ENCODE measurements at places on chromosomes 6 and 20.

DNA sequence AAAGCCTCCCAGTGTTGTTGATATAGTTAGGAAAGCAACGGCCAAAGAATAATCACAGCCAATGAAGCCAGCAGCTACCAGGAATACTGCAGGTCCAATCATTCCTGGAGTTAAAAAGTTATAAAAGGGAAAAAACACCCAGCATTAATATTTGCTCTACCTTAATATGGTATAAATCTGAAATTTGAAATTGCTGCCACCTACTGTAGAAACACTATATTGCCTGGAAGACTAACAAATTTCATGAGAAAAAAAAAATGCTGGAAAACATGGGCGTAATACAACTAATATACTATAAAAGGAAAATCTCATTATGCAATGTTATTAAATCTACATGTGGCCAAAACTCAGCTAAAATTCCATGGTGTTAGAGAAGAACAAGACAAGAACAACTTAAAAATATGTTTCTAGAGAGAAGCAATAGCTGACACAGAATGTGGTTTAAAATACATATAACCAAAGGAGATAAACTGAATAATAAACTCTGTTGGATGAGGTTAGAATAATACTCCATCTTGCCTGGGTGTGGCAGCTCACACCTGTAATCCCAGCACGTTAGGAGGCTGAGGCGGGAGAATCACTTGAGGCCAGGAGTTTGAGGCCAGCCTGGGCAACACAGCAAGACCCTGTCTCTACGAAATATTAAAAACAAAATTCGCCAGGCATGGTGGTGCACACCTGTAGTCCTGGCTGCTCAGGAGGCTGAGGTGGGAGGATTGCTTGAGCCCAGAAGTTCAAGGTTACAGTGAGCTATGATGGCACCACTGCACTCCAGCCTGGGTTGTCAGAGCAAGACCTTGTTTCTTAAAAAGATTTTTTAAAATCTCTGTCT is 43.1 kb downstream of the SLC17A5 start:
- no peak for DNase-seq

- DNase-seq = no peak
Observed at GRCh38 chr20:61445138-61445537, 193.1 kb downstream of the CDH4 start.

DNA sequence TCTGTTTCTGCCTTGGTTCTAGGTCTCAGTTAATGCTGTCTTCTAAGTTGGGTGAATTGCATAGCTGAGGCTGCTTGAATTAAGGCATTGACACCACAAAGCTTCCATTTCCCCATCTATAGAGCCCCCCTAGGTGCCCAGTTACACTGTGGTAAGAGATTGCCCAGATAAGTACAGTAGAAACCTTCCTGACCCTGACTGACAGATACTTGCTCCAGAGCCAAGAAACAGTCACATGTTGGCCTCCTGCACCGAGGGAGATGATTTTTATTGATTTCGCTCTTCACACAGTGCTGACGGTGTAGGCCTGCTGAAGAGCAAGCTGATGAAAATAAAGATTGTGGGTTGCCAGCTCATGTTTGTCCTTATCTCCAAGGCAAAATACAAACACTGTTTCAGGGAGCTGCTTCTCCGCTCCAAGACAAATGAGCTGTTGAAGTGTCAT is 67.9 kb downstream of the TRMT11 start:
- DNase-seq = no peak

- no peak for DNase-seq
Observed at GRCh38 chr6:93787841-93788240, 368.5 kb upstream of the EPHA7 start.

- no peak for DNase-seq
Observed at GRCh38 chr20:31838646-31839292, 6.6 kb downstream of the FOXS1 start.

- DNase-seq = no peak
Observed at GRCh38 chr6:28710466-28711191, 184.9 kb downstream of the GPX5 start.

GRCh38 chr6:53961679-53962370 is 149.4 kb upstream of the MLIP start:
- DNase-seq = no peak

- peak; percentile 50 for DNase-seq
Observed at GRCh38 chr6:170057961-170058877, 232.7 kb downstream of the DLL1 start.

DNA sequence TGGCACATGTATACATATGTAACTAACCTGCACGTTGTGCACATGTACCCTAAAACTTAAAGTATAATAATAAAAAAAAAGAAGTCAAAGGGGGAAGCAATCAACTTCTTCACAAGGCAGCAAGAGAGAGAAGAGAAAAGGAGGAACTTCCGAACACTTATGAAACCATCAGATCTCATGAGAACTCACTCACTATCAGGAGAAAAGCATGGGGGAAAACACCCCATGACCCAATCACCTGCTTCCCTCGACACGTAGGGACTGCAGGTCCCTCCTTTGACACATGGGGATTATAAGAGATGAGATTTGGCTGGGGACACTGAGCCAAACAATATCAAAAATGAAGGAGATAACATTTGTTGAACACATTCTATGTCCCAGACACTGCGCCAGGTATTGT is 94.8 kb upstream of the PHACTR1 start:
- DNase-seq = no peak

DNA sequence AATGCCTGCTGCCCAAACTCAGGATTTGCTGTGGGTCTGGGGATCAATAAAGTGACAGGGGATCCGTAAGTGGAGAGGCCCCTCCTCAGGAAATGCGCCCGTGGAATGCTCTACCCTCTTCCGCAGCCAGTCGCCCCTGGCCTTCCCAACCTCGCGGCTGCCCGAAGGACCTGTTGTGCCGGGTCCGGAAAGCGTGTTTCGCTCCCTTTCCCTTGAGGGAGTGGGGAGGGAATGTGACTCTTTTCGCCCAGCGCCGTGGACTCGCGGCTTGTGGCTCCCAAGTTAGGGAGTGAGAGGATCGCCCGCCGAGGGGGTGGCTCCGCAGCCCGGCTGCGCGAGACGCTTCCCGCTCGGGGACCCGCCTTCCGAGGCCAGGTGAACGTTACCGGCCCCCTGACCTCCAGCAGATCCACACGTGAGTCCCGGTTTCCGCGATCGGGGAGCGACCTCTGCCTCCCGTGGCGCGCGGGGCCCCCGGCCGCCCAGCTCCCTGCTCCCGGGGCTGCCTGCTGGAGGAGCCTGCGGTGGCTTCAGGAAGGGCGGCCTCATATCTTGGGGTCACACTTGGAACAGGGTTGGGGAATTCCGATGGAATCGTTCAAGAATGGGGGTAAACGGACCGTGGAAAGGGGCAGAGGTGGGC is 666 bp downstream of the TPD52L1 start:
- peak; percentile 63 for DNase-seq

DNA sequence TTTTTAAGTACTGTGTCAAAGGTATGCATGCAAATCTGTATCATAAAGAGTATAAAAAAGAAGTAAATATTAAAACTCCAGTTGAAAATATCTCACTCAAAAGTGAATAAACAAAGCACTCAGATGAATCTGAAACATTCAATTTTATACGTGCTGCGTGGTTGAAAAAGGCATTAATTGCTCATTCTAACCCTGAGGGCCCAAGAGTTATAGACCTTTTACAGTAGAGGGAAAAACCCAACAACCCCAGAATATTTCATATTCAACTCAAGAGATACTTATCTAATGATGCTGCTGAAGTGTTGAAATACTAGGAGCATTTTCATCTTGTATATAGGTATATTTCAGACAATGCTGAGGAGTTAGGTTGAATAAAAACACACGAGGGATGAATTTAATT is 862.8 kb upstream of the CITED2 start:
- DNase-seq = no peak

GRCh38 chr6:46159229-46159628 is 11.6 kb downstream of the ENPP5 start:
- DNase-seq = no peak

GRCh38 chr20:32945710-32946221 is 58.5 kb downstream of the SUN5 start:
- no peak for DNase-seq

DNA sequence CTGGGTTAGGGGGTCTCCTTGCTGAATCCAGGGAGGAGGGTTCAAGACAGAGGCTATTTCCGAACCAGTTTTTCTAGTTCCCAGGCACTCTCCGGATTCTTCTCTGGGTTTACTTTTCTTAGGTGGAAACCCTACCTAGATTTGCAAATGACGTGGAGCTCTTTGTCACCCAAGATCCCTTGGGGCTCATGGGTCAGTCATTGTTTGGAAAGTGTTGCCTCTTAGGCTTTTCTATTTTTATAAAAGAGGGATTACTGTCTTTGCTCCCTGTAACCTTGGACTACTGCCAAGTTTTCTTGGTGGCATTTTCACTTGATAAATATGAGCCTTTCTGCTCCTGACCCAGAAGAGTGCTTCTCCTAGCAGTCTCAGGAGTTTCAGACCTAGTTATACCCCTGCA is 33.6 kb downstream of the FAM209B start:
- no peak for DNase-seq

- no peak for DNase-seq
Observed at GRCh38 chr6:127205036-127205435, 61.6 kb upstream of the RNF146 start.

GRCh38 chr6:151445482-151445881 is 6.4 kb downstream of the RMND1 start:
- DNase-seq = no peak

DNA sequence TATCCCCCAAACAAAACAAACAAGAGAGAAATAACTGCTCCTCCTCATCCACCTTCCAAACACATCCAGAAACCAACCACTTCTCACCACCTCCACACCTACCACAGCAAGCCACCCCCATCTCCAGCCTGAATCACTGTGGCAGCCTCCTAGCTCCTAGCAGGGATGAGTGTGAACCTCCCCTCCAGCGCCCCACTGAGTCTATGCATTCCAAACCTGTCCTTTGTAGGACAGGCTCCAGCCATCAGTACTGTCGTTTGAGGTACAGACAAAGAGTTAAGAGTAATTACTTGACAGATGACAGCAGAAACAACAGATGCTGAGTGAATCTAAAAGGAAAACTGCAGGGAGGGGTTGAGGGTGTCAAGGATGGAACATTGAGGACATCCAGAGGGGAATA is 2.4 kb downstream of the METTL24 start:
- DNase-seq = no peak

DNA sequence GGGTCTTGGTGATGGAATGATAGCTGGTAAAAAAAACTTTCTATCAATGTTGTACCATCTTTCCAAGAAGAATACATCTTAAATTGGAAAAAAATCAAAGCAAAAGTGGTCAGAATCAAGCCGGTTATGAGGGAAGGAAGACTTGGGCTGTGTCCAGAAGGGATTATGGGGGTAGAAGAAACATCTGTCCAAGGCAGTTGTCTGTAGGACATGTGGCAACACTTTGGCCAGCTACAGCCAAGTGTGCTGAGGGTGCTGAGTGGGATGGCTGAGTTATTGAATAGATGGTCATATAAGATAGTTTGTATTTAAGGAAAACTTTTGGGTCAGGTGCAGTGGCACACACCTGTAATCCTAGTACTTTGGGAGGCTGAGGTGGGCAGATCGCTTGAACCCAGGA is 38.4 kb downstream of the INSM1 start:
- no peak for DNase-seq

GRCh38 chr20:54158856-54159418 is 14.8 kb downstream of the CYP24A1 start:
- DNase-seq = no peak

DNA sequence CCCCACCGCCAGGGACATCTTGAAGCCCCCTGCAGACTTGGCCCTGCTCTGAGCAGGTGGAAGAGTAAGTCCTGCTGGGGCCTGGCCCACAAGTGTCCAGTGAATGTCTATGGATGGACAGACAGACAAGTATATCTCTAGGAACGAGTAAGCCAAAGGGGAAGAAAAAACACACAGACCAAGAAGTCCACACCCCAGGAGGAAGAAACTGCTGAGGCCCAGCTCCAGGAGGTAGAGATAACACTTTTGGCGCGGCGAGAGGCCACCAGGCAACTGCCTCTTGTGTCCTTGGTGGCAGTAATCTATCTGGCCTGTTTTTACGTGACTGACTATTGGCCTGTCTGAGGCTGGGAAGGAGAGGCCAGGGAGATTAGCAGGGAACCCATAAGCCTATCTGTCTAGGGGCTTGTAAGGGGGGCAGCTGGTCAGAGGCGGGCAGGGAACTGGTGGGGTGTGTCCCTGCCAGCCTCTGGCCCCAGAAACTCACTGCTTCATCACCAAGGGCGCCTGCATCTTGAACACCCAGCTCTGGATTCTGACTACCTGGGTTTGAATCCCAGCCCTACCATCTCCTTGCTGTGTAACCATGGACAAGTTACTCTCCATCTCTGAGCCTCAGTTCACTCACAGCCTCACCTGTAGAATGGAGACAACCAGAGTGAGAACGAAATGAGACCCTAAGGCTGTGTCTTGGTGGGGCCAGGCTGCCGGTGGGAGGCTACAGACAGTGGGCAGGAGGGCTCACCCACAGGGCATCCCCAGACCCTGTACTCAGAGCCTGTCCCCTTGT is 31.3 kb downstream of the C20orf203 start:
- no peak for DNase-seq

GRCh38 chr6:12233693-12234571 is 56.2 kb upstream of the EDN1 start:
- DNase-seq = peak; percentile 63

DNA sequence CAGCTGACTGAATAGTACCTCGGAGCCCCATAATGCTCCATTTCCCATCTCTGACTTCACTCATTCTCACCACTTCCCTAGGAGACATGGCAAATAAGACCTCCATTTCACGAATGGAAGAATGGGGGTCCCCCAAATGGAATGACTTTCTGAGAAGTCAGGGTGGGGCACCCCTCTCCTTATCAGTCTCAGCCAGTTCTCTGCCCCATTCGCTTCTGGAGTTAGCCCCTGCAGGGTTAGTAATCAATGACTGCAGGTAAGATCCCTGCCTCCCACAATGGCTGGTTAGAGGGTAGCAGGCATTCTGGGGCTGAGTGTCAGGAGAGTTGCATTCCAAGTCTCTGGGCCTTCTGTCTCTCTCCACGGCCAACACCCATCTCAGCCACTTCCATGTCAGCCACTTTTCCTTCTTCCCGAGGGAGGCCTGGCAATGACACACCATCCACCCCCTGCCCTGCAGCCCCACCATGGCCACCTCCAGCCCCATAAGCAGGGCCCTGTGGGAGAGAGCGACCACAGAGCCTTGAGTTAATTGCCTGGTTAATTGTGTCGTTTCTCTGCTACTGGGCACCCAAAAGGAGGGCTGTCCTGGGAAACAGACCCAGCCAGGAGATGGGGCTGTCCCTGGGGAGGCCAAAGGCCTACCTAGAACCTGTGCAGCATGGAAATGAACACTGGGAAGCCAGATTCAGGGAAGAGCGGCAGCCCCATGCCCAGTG is 13.4 kb downstream of the CCDC167 start:
- peak; percentile 43 for DNase-seq

DNA sequence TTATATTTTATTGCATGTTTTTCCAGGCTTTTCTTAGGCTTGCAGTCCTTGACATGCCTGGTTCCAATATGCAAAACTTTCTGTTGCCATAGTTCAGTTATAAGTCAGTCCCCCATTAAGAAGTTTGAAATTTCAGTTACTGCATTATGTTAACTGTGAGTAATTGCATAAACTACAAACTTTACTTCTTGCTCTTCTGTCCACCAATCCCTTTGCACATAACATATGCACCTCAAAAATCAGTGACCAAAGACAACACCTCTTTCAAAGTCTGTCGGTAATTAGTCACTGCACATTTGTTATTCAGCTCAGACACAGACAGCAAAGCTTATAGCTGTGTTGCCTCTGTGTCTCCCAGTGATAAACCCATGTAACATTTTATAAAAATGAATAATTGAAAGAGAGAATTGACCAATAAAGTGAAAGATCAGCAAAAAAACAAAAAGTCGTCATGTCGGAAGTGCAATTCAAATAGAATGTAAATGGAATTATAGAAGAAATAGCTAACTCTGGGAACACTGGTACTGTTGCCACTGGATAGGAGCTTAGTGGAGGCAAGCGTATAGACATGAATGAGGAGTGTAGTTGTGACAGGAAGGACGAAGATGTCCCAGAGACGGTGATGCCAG is 50.3 kb upstream of the BTBD3 start:
- DNase-seq = no peak
